Large intestine (tissue), 12 donors: ENCODE measurements at places on chromosomes 1 and 21. TPM values are rescaled to one million over a fixed set of nuclear protein-coding genes. Genes with fewer than 3 reads are reported as not detected.
A peak's percentile ranks its signal among the peaks of the same experiment; 100 is the strongest.

The CYP4X1 gene
- polyA plus RNA-seq, result 3.0 TPM

The OR2T29 gene
- not detected for polyA plus RNA-seq

The C1orf94 gene
- polyA plus RNA-seq, result not detected

DNA sequence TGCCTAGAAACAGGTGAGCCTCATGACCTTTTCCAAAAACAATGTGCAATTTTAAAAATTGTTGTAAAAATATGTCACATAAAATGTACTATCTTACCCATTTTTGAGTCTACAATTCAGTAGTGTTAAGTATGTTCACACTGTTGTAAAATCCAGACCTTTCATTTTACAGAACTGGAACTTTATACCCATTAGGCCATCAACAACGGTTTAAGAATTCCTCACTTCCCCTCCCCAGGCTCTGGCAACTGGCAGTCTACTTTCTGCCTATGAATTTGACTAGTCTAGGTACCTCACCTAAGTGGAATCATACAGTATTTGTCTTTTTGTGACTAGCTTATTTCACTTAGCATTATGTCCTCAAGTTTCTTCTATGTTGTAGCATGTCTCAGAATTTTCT lies 8.6 kb downstream of the CTSE start:
- no peak for DNase-seq

GRCh38 chr21:40797891-40798290 lies 49.1 kb downstream of the DSCAM start:
- DNase-seq, result no peak

GRCh38 chr1:239049571-239049970 lies 336.8 kb upstream of the CHRM3 start:
- DNase-seq, result no peak

GRCh38 chr1:246559310-246559709 lies 6.8 kb downstream of the TFB2M start:
- DNase-seq, result no peak

DNA sequence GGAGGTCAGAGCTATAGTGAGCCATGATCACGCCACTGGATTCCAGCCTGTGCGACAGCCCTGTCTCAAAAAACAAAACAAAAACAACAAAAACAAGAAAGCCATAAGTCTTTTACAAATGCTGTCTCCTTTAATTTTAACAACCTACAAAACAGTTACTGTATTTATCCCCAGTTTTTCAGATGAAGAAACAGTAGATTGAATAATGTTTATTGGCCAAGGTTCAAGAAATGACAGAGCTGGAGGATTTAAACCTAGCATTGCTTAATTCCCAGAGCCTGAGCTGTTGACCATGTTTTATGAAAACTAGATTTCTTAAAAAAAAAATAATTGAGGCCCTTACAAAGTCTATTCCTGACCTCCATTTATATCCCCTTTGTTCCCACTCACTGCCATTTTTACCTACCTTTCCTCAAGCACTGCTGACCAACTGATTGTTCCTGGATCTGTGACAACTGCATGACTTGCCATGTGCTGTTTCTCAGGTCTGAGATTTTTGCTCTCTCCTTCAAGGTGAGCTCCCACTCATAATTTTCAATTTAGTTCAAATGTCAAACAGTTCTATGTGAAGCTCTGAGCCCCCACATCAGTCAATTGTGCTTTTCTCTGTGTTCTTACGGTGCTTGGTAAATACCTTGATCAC lies 140.8 kb downstream of the CHRM3 start:
- no peak for DNase-seq

DNA sequence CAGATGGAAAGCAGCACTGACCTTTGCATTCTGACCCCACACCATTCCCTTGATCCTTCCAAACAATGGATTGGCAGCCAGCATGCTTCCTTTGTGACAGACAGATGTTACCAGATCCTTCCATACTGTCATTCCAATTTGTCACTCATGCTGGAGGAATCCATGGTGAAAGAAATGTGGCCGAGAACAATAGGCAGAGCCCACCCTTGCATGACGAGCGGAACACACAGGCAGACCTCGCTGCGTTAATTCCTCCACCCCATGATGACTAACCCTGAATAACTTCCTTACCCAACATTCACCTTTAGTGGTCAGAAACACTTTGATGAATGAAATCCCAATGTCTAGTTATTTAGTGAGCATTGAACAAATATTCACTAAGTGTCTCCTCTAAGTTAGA lies 45.1 kb downstream of the PDPN start:
- no peak for DNase-seq

DNA sequence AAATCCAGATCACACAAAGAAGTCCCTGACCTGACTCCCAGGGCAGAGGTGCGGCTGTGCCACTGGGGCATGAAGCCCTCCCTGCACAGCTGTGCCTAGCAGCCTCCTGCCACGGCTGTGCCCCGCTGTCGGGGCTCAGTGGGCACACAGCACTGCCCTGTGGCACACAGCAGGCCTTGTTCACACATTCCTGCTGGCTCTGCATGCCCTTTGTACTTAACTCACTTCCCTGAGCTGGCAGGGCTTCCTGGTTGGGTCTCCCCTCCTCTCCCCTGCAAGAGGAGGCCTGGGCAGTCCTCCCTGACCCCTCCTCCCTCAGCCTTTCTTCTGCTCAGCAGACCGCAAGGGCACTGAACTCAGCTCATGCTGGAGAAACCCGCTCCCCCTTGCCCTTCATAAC lies 14.8 kb downstream of the LHX4 start:
- DNase-seq, result peak; percentile 43

GRCh38 chr1:234486858-234487840 lies 8.2 kb upstream of the TARBP1 start:
- peak; percentile 49 for DNase-seq

DNA sequence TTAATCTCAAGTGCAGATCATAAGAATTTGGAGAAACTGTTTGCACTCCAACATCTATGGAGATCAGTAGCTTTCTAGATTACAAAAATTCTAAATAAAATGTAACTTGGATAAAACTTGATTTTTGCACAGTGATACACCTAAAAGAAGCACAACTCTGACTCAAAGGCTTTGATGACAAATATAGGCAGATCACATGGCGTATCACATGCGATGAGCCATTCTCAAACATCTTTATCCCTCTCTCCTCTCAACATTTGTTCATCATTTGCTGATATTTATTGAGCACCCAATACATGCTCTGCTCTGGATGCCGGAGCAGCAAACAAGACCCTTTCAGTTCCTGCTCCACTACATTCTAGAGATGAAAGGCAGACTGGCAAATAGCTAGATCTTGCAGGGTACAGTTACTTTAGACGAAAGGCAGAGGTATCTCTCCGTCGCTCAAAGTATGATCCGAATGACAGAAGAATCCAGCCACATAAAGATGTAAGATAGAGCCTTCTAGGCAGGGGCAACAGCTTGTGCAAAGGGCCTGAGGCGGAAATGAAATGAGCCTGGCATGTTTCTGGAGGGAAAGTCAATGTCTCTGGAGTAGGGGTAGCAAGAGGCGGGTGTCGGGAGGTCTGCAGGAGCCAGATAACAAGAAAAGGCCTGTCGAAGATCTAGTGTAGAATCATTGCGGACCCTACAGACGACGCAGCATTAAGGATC lies 145.8 kb upstream of the ERRFI1 start:
- no peak for DNase-seq

- no peak for DNase-seq
These were observed 58.5 kb downstream of the RUSC1 start for GRCh38 chr1:155379180-155379579.

DNA sequence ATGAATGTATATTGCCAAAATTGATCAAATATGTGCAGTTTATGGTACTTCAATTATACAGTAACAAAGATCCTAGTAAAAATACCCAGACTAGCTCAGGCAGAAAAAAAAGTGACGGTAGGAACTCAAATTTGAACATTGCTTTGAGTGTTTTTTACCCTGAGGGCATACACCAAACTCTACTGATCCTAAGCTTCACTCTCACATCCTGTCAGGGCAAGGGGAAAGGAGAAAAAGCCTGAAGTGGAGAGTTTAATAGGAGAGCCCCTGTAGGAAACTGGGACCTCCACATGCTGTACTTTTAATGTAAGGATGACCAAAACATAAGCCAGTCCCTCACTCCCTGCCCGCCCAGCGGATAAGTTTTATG lies 59.8 kb upstream of the GNG12 start:
- no peak for DNase-seq

- no peak for DNase-seq
These were observed 26.5 kb downstream of the L1TD1 start for GRCh38 chr1:62221171-62221570.

DNA sequence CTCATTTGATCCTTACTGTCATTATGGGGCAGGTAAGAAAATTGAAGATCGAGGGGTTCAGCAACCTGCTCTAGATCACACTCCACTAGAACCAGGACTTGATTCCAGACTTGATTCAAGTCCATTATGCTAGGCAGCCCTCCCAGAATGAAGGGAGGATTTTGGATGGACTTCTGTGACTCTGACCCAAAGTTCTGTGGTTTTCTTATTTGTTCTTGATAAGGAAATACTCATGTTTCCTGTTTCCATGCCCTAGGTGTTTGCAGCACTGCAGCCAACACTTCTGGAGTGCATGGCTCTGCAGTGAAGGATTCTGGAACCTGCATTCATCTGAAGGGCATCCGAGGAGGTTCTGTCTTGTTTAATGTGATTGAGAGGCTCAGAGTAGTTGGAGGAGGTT lies 140.0 kb downstream of the FCRL5 start:
- no peak for DNase-seq

DNA sequence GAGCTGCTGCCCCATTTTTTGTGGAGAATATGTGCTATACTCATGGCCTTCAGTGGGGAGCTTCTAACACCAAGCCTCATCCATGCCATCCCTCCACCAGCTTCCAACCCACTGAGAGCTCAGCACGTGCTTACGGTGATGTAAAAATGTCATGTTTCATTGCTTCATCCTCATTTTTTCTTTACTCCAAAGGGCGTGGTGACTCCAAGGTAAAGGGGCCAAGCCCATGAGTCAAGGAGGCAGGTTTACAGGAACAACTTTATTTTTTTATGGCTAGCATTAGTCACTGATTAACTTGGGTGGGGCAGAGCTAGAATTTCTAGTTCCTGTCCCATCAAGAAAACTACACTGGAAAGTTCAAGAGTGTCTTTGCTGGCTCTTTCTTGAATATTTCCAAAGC lies at the start of gene C1orf226:
TSS of gene C1orf226 (plus strand) at position 346 of the 400 bp plus-strand sequence. CDS start 174 bp downstream, outside the sequence.
- peak; percentile 93 for DNase-seq

GRCh38 chr21:42013931-42014330 lies 3.8 kb upstream of the ZBTB21 start:
- no peak for DNase-seq

DNA sequence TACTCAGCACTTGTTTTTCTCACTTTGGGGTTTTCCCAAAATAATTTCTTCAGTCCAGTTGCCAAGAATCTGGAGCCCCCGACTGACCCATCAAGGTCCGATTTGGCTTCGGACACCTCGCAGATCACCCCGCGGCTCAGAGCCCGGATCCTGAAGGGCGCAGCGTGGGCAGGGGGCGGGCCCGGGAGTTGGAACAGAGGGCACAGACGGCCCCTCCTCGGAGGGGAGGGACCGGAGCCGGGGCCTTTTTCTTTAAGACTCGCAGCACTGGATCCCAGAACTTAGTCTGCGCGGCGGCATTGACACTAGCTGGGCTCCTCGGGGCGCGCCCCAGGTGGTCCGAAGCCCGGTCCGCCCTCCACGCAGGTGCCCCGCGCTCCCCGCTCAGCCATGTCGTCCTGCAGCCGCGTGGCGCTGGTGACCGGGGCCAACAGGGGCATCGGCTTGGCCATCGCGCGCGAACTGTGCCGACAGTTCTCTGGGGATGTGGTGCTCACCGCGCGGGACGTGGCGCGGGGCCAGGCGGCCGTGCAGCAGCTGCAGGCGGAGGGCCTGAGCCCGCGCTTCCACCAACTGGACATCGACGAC lies at the start of gene CBR3:
TSS of gene CBR3 (plus strand) at position 277 of the 588 bp plus-strand sequence. CDS start at position 391, 114 bp downstream.
- no peak for DNase-seq

GRCh38 chr1:34379911-34380310 lies 203.2 kb downstream of the C1orf94 start:
- DNase-seq, result no peak
